Breast epithelium (tissue), 4 donors: ENCODE measurements at places on chromosomes 4 and X. TPM values are rescaled to one million over a fixed set of nuclear protein-coding genes. Genes with fewer than 3 reads are reported as not detected.

Gene BEX5
- 3.3 TPM for total RNA-seq

Gene S100G
- not detected for total RNA-seq

- DNase-seq = no peak
Measured at GRCh38 chr4:24497221-24497620, 87.1 kb downstream of the DHX15 start.

DNA sequence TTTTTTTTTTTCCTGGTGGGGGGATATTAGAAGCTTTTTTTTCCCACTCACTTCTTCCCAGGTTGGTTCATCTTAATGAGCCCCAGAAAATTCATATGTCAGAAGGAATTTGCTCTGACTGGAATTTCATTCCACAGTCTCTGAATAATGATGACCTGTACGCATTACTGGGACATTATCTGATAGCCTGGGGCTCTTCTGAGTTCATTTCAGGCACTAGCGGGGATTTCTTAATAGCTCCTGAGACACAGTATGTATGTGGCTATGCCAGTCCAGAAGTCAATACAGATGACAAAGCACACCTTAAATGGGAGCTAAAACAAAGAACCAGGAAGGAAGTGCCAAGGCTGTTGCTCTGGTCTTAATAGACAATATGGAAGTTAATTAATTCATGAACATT, 295.2 kb upstream of the IGFBP7 start:
- no peak for DNase-seq

DNA sequence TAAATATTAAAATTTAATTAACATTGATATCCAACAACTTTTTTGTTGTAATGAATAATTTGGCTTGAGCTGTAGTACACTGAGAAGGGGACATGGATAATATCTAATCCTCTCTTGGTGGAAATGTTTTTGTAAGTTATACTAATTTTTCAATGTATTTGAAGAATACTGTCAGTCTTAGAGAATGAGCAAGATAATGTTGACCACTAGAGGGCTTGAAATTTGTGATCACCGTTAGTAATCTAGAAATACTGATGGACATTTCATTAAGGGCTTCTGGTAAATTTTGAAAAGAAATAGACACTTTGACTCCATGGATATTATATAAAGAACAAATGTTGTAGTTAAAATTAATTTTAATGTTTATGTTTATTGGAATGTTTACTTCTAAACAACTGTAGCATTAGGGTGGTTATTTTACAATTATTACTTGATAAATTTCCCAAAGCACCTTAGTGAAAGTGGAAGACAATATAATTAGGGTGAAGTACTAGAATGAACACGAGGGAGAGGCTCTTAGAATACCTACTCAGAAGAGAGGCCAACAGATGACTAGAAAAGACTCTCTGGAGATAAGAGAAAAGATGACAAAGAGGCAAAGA, 20.0 kb upstream of the CAMK2D start:
- no peak for DNase-seq

Gene RAB41
- not detected for total RNA-seq

DNA sequence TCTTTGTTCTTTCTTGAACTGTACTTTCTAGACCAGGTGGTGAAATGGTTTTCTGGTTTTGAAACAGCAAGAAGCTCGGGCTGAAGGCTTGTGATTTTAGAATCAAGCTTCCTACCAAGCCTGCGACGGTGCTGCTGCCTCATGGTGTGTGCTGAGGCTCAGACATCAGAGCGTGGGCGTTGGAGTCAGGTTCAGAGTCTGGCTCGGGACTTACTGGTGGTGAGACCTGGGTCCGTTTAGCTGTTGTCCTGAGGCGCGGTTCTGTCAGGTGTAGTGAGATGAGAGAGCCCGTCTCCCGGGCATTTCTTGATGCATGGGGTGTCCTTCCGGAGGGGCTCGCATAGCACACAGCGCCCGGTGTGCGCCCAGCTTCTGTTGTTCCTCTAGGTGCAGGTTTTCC, 19.7 kb upstream of the TADA2B start:
- DNase-seq = no peak

DNA sequence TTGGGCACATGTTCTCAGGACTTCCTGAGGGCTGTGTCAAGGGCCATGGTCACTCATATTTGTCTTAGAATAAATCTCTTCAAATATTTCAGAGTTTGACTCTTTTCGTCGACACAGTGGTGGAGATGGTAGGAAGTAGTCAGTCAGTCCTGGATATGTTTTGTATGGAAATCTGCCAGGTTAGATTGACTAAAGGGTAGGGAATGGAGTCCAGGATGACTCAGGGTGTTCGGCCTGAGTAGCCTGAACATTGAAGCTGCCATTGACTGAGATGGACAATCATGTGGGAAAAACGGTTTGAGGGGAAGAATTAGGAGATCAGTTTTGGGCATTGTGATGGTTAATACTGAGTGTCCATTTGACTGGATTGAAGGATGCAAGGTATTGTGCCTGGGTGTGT, 177.1 kb upstream of the CENPE start:
- DNase-seq = no peak

GRCh38 chrX:139776599-139776998, 68.6 kb upstream of the MCF2 start:
- DNase-seq = no peak
